ENCODE measurements at places on chromosomes 3 and 15.

DNA sequence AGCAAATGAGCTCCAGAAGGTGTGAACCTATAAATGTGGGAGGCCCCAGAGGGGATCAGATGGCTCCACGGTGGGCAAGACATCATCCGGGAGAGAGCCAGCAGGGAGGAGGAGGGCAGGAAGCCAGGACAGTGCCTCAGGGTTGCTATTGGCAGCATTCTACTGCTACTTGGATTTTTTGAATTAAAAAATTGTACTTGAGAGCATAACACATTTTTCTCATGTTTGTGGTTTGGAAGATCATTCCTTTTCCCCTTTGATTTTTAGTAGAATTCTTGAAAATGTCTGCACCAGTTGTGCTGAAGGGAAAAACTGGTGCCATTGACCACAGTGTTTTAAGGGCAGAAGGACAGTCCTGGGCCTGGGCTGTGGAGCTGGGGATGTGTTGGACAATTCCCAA lies 59.2 kb downstream of the LYZL4 start:
- no peak for DNase-seq

DNA sequence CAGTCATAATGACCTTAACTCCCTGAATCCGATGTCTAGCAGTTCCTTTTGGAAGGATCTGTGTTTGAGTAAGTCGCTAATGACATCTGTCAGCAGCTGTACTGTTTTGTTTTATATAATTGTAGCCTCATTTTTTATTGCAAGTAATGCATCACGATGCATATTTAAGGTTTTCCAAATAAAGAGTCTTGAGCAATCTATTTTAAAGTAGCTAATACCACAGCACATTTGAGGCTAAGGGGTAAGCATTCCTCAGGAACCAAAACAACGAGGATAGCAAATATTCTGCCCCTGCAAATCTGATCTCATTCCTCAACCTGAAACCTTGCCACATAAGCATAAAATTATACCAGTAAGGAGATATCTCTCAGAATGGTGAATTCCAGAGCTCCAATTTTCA lies 98.7 kb downstream of the TBC1D5 start:
- DNase-seq = no peak

DNA sequence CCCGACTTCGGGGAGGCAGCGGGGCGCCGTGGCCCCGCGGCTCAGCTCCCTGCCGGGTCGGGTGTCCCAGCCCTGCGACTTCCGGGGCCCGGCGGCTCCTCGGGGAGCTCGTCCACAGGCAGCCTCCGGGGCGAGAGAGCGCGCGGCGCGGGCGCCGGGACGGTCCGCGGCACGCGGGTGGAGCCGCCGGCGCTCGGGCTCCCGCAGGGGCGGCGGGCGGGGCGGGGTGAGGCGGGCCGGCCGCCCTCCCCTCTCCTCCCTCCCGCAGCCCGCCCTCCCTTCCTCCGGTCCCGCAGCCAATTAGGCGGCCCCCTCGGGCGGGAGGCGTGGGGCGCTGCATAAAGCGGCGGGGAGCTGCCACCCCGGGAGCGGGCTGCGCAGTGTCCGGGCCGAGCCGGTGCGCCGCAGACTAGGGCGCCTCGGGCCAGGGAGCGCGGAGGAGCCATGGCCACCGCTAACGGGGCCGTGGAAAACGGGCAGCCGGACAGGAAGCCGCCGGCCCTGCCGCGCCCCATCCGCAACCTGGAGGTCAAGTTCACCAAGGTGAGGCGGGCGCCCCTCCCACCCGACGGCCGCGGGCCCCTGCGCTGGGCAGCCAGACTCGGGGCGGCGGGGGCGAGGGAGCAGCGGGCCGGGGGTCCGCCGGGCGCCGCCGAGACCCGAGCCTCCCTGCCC lies at the start of gene ALDH1A3:
TSS of gene ALDH1A3 (plus strand) at position 368 of the 675 bp plus-strand sequence. CDS start at position 445, 77 bp downstream.
- no peak for DNase-seq

DNA sequence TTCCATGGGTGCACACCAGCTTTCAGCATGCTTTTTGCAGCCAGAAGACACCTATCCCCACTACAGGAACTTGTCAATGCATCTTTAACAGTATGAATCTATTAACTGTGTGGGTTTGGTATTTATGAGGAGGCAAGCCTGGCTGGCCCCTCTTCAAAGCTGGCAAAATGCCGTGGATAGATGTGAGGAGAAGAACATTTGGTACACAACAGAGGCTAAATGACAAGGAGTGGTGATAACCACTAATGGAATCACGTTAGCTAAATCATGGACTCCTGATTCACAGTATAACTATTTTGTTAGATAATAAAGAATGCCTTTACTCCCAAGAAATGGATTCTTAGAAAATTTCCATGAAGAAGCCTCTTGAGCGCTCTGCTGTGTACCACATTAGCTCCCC lies 187.2 kb downstream of the CLSTN2 start:
- no peak for DNase-seq

DNA sequence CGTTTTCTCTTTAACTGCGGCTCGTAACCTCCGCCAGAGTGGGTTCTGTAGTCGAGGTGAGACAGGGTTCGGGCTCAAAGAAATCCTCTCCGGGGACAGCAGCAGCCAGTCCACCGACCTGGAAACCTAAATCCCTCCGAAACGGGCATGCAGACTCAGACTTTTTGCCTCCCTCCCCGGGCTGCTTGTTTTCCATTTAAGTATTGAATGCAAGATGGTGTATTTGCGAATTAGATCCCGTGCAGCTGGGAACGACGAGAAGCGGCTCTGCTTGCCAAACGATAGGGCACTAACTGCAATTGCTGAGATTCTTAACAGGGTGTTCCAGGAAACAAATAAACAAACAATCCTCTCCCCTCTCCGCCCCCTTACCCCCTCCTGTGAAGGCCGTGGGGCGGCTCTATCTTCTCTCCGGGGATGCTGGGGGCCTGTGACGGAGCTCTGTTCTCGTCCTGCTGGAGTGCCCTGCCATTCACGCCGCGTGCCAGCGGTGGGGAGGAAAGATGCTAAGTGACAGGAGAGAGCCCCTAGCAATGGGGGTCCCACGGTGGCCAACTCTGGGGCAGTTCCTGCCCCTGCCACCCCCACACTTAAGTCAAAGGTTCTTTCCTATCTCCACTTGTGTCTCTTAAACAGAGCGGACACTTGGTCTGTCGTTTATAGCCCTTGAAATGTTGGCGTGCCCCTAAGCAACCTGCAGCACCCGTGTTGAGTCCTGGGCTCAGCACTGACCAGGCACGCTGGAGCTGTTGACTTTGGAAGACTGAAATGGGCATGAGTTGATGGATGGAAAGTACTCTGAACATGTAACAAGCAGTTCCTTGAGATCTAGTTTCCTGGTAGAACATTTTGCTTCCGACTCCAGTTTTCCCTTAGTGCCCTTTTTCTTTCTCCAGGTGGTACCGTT lies 1.3 kb upstream of the ETV5 start:
- DNase-seq = no peak
